Thoracic aorta (tissue), 2 donors: ENCODE measurements at places on chromosomes 7 and 10. TPM values are rescaled to one million over a fixed set of nuclear protein-coding genes. Genes with fewer than 3 reads are reported as not detected.

GRCh38 chr7:99693427-99694200, 13.8 kb upstream of the CYP3A5 start:
- no peak for DNase-seq

The KAZALD1 gene
- 34.1 TPM for total RNA-seq

DNA sequence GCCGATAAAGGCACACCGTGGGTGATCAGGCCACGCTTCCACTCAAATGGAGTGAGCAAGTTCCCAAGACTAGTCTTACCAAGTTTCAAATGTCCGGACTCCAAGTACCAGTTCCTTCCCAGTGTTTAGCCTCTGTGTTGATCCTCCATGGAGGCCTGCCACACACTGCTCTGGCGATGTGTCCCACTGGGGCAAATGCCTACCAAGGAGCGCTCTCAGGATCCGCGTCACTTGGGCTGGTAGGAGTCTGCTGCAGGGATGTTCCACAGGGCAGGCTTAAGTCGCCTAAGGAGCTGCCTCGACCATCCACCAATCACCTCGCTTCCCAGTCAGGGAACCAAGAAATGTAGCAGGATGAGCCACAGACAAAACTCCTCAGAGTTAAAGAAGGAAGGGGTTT, 17.4 kb upstream of the MRLN start:
- DNase-seq = no peak

The KCNIP2 gene
- 1.2 TPM for total RNA-seq

DNA sequence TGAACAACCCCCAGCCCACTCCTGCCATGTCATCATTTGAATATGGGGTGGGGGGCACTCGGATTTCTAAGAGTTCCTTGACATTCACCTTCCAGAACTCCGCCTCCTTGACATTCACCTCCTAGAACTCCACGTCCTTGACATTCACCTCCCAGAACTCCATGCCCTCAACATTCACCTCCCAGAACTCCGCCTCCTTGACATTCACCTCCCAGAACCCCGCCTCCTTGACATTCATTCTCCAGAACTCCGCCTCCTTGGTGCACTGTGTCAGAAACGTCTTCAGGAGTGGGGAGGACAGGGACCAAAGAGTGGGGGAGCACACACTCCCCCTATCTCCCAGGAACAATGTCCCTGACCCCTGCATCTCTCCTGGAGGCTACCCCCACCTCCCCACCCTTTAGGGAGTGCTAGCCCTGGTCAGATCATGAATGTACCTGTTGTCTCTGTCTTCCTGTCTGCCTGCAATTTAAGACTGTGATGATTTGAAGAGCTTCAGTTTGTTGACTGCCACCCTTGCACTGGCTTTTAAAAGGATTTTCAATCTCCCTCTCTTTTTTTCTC, 110.1 kb downstream of the NPTX2 start:
- no peak for DNase-seq

DNA sequence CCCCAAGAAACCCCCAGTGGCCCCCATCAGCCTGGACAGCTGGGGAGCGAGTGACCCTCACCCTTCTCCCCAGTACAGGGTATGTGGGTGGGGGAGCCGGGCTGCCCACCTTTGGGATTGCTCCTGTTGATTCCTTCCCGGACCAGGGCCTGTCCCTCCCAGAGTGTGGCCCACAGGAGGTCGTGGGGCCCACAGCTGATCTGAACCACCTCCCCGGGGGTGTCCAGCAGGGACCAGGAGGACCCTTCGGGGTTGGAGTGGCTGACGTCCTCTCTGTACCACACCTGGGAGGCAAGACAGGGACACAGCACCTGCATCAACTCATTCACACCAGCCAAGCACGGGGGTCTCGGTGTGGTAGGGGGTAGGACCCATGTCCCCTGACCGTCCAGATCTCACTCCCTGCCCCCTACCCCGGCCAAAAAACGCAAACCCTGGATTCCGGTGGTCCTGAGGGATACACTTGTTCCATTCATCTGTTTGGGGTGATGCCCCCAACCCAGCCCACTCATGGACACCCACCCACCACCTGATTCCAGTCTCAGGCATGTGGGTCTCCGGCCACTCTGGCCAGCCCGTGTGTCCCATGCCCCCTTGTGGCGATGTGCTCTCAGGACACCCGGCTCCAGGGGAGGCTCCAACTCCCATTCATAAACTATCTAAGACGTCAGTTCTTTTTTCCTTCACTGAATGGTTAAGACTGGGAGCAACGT, 10.9 kb downstream of the TECPR1 start:
- no peak for DNase-seq

- no peak for DNase-seq
These were observed 213.6 kb upstream of the TBX20 start for GRCh38 chr7:35467456-35467978.

The HOXA13 gene
- 0.14 TPM for total RNA-seq

GRCh38 chr7:132102942-132103341, 473.3 kb downstream of the PLXNA4 start:
- no peak for DNase-seq

- DNase-seq = no peak
These were observed 12.3 kb downstream of the OGDH start for GRCh38 chr7:44618753-44619152.

The HPSE2 gene
- 1.8 TPM for total RNA-seq

DNA sequence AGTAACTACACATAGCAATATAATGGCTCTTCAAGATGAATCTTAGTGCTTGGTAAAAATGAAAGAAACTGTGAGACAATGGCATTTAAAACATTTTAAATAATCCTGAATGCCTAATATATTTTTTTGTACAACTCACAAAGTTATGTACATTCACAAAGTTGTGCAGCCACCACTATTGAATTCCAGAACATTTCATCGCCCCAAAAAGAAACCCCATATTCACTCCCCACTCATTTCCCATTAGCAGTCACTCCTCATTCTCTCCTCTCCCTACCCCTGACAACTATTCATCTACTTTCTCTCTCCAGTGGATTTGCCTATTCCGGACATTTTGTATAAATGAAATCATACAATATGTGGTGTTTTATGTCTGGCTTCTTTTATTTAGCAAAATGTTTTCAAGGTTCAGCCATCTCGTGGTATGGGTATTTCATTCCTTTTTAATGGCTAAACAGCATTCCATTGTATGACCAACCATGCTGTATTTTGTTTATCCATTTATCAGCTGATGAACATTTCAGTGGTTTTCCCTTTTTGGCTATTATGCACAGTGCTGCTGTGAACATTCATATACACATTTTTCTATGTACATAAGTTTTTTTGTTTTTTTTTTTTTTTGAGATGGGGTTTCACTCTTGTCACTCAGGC, 34.7 kb downstream of the ENTPD7 start:
- no peak for DNase-seq

GRCh38 chr7:26696978-26697377, 167.4 kb downstream of the SKAP2 start:
- no peak for DNase-seq

DNA sequence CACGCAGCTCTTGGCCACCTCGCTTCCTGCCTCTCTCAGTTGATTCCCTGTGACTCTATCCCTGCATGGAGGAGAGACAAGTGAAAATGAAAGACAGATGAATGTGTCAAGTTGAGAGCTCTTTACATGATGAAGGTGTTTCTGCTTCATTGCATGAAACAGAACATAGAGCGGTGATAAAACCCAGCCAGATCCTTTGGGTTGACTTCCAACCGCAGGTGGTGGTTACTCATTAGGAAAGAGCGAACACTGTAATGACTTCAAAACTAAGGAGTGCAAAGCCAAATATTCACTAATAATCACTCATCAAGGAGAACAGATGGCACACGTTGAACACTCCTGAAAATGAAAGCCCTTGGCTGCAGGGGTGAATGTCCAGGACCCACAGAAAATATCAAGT, 31.8 kb upstream of the WDR11 start:
- no peak for DNase-seq

GRCh38 chr7:151869455-151869854, 7.5 kb downstream of the PRKAG2 start:
- DNase-seq = no peak

The PAX4 gene
- not detected for total RNA-seq

- DNase-seq = no peak
These were observed 106.8 kb downstream of the NEURL1 start for GRCh38 chr10:103600325-103600724.

DNA sequence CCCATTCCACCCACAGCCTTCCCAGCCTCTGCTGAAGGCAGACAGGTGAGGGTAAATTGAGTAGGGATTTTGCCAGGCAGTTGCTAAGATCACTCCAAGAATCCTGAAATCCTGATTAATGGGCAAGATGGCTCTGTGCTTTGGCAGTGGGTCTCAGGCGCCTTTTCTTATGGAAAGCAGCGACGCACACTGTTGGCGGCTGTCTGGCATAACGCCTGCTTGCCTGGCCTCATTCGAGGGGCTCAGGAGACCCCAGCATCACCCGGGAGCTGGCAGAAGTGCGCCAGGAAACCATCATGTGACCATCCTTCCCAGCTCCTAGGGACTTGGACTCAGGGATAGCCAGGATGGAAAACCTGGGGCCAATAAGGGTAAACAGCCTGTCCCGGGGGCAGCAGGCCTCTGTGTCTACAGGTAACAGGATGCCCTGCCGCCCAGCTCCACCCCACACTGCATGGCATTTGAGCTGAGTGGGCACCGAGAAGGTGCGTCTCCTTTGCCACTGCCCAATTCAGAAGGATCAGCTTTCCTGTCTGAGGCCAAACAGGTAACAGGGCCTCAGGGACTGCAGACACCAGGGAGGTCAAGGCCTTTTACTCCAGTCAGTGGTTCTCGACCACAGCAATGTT, 98.6 kb downstream of the FAM53B start:
- no peak for DNase-seq

GRCh38 chr7:33346055-33346454, 216.7 kb downstream of the BBS9 start:
- DNase-seq = no peak
